Aortic smooth muscle cell (primary cell): ENCODE measurements at places on chromosomes 7 and 10. TPM values are rescaled to one million over a fixed set of nuclear protein-coding genes. Genes with fewer than 3 reads are reported as not detected.

Gene NPY4R2
- not detected in 2 replicates for total RNA-seq

Gene HKDC1
- total RNA-seq = 1.4 and 1.7 TPM in 2 replicates

Gene TSPAN12
- total RNA-seq = 2.2 and 4.0 TPM in 2 replicates

Gene KCNH2
- under 0.01 TPM in 1 of 2 replicates, not detected in the other for total RNA-seq

Gene SPDYE16
- 0.06 and 0.13 TPM in 2 replicates for total RNA-seq

Gene TRRAP
- 12.8 and 16.7 TPM in 2 replicates for total RNA-seq

Gene TFR2
- 0.31 and 0.40 TPM in 2 replicates for total RNA-seq

Gene AGR2
- total RNA-seq = not detected in 2 replicates

Gene ANKRD2
- total RNA-seq = 0.50 and 1.5 TPM in 2 replicates

Gene FBXL13
- total RNA-seq = 4.4 and 4.5 TPM in 2 replicates

Gene CALY
- not detected in 2 replicates for total RNA-seq

Gene IFIT1B
- 0.06 TPM in 1 of 2 replicates, not detected in the other for total RNA-seq

Gene ITPRID1
- not detected in 2 replicates for total RNA-seq

Gene UBN2
- 3.7 and 6.4 TPM in 2 replicates for total RNA-seq

Gene SUFU
- total RNA-seq = 1.6 and 2.9 TPM in 2 replicates

Gene UPK3B
- total RNA-seq = 0.19 and 0.26 TPM in 2 replicates

Gene R3HCC1L
- 11.1 and 12.6 TPM in 2 replicates for total RNA-seq

Gene TBX20
- 7.5 and 12.0 TPM in 2 replicates for total RNA-seq
